ENCODE measurements at places on chromosomes 1 and 21.

- DNase-seq, result peak; percentile 32
Observed at GRCh38 chr1:205977402-205978014, 25.7 kb downstream of the RAB7B start.

DNA sequence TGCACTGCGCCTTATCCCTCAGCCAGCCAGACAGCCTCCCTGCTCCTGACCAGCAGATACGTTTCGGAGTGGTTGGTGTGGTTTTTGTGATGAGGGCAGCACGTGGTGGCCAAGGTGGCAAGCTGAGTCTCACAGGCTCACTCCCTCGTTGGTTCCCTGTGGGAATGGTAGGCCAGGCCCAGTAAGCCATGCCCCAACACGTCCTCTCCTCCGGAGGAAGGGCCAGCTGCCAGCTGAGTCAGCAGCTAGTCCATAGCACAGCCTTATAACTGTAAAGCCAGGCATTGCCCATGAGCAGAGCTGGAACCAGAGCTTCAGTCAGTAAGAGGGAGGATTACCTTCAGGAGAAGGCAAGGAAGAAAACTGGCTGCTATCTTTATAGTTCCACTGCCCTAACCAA is 29.5 kb downstream of the SZRD1 start:
- peak; percentile 89 for DNase-seq

GRCh38 chr1:154951901-154952657 is 3.8 kb downstream of the PBXIP1 start:
- DNase-seq, result no peak

GRCh38 chr1:28534671-28535070 is 18.2 kb upstream of the TRNAU1AP start:
- no peak for DNase-seq

DNA sequence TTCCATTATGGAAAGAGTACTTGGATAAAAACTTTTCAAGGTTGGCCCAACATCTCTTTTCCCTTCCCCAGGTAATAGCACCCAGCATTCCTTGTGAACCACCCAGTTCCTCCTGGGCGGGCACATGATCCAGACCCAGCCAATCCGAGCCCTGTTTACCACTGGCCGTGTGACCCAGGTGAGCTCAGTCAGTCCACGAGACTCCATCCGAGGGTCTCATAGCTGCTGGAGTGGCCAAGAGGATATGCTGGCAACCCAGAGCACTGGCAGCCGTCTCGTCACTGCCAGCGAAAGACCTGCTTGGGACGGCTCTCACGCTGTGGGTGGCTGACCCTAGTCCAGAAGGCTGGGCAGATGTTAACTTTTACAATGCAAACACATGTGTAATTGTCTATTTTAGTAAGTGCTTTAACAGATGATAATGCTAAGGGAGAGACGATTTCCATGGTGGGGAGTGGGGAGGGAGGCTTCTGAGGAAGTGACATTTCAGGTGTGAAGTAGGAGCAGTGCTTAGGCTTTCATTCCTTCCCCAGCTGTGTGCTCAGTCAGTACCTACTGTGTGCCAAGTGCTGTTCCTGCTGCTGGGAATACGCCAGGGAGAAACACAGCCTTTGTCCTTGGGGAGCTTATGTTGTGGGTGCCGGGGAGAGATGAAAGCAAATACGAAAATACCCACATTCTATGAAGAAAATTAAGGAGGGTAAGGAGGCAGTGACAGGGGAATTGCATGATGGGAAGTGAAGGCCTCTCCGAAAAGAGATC is 24.5 kb downstream of the PARK7 start:
- DNase-seq, result no peak

GRCh38 chr1:170388489-170388888 is 143.5 kb upstream of the GORAB start:
- DNase-seq, result no peak

- peak; percentile 32 for DNase-seq
Observed at GRCh38 chr1:208892147-208892546, 648.0 kb upstream of the PLXNA2 start.

DNA sequence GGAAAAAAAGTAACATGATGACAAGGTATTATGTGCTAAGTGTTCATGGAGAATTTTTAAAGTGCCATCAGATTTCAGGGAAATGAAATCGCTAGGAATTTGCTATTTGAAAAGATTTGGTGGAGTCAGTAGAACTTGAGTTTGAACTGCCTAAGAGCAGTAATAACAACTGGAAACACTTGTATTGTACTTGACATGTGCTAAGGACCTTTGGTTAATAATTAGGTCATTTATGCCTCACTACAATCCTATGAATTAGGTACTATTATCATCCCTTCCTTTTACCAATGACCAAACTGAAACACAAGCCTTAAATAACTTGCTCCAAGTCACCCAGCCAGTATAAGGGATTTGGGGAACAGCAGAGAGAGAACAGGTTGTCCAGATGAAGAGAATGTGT is 133.4 kb downstream of the NTNG1 start:
- no peak for DNase-seq

DNA sequence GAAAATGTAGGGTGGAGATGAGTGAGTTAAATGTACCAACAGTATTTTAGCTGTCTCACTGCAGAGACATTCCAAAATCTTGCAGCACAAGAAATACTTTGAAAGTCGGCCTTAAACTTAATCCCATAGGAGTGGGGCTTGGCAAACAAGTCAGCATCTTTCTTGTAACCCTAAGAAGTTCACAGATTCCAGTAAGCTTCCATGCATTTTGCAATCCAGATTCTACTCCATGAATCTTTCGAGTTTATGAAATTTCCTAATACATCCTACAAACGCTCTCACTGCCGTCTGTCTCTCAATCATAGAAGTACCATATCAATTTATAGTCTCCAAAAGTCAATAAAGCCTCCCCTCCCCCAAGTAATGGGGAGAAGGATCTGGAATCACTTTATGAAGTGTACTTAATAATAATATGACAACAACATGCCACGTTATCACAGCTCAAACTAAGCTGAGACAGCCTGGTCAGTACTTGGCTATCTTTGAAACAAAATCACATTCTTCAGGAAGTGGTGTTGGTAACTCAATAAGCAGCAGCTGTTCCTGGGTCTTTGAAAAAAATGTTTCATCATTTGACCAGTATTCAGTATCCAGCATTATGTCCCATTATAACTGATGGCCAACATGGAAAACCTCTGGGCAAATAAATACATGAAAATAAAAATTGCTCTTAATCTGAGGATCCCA is 317.4 kb upstream of the RUNX1 start:
- DNase-seq, result no peak

DNA sequence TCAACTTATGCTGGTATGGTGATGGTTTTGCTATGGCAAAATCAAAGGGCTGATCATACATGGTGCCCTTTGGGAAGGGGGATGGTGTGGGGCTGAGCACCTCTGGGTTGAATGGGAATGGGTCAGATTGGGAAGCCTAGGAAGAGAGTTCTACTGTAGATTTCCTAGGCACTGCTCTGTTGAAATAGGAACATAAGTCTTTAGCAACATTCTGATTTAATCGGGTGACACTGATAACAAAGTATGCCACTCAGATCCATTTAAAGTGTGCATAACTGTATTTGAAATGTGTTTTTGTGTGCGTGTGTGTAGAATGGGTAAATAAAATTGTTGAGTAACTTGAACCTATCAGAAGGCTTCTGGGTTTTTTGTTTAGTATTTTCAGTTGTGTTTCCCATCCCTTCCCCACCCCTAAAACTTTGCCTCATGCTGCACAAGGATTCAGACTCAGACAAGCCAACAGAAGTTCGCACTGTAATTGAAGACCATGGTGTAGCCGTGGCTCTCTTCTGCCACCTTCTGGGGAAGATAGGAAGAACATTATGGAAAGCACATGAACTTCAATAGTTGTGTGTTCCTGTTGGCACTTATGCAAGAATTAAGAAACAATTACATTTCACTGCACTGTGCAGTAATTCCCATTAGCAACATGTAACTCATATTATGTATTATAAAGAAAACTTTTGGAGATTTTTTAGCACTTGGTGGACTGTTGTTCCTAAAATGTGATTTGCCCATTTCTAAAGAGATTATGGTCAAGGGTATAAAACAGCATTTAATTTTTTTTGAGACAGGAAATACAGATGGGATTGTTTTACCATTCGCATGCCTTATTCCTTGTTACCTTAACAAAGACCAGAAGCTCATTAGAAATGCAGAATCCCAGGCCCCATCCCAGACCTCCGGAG is 10.9 kb upstream of the C4BPB start:
- peak; percentile 21 for DNase-seq

GRCh38 chr1:19861034-19861433 is 21.2 kb upstream of the OTUD3 start:
- no peak for DNase-seq
